Left ventricle myocardium superior (tissue), 1 donor: ENCODE measurements at places on chromosomes 6 and 20. TPM values are rescaled to one million over a fixed set of nuclear protein-coding genes. Genes with fewer than 3 reads are reported as not detected.

GRCh38 chr6:169867751-169868191 lies 116.3 kb downstream of the ERMARD start:
- no peak for DNase-seq

DNA sequence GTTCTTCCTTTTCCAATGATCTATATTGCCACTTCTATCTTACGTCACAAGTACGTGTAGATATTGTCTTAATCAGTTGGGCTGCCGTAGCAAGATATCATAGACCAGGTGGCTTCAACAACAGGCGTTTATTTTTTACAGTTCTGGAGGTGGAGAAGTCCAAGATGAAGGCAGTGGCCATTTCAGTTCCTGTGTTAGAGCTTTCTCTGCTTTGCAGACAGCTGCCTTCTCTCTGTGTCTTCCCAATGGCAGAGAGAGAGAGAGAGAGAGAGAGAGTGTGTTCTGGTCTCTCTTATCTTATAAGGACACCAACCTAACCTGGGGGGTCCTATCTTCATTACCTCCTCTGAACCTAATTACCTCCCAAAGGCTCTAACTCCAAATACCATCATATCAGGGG lies 8.3 kb downstream of the HSF2 start:
- no peak for DNase-seq

DNA sequence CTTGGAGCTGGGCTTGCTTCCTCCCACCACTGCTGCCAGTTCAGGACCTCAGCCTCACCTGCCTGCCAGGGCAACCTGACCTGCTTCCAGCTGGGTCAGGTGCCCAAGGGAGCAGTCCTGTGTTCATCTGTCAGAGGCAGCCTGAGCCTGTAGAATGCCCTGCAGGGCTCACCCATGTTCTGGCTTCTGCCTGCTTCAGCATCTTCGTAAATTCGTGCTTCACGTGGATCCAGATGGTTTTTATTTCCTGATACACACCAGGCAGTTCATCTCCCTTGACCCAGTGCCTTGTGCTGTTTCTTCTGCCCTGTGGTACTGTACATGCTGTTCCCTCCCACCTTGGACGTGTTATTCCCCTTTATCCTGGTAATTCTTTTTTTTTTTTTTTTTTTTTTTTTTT lies 50.2 kb downstream of the ARID1B start:
- DNase-seq, result no peak

The MYB gene
- 0.15 TPM for total RNA-seq

DNA sequence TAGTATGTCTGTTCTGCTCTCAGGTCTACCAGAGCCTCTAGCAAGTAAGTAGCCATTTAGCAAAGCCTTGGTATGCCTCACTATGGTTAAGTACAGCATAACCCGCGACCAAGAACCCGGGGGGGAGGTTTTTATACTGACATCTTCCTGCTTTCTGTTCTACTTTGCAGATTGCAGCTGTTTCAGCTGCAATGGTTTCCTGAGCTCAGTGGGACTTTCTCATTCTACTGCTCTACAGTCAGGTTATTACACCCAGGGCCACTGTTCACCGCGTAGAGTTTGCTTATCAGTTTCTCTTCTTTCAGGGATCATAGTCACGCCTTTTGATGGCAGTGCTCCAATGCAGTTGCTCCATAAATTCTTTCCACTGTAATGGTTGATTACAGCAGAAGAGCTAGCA lies 631.3 kb downstream of the TFAP2A start:
- DNase-seq, result no peak

DNA sequence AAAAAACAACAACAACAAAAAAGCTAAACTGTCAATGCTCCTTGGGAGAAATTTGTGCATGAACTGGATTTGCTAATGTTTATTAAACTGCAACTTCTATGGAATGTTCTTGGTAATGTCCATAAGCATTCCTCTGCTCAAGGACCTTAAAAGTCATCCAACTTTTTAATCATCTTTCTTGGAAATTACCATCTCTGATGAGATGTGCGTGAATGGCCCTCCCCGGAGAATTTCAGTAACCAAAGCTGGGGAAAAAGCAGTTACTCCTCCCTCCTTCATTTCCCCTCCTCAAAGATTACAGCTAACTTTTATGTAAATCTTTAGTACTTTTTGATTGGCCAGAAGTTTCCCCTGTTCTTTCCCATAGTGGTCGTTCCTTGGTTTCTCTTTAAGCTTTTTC lies 5.2 kb downstream of the TBCC start:
- DNase-seq, result no peak

DNA sequence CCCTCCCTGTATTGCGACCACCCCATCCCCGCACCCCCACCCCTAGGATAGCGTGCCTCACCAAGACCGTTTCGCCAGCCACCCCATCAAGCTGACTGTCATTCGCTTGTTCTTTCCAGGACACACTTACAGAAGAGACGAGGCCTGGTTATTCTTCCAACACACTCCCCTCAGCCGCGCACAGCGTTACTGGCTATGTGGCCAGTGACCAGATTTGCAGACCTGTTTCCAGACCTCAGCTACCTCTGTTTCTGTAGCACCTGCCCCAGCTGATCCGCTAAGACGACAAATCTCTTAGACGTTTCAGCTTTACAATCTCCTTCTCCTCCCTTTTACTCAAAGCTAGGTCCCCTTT lies 26.1 kb downstream of the HLA-F start:
- no peak for DNase-seq

DNA sequence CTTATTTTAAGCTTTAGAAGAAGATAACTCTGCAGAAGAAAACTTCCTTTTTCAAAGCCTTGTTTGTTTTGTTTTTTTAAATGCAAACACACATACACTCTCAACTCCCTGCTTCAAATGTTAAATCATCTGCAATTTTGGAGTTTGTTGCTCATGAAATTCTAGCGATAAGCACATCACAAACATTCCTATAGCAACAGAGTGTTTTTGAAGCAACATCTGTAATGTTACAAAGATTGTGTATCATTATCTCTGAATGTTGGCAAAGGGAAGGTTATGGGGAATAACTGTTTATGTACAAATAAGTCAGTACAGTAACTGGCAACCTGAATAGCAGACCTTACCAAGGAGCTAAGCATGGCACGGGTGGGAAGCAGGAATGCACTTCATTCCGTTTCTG lies 84.8 kb upstream of the MRPS10 start:
- no peak for DNase-seq

GRCh38 chr6:141464490-141464889 lies 668.2 kb upstream of the GJE1 start:
- DNase-seq, result no peak

GRCh38 chr6:93970684-93971083 lies 551.3 kb upstream of the EPHA7 start:
- DNase-seq, result no peak

The VGLL2 gene
- total RNA-seq, result not detected

The CCDC170 gene
- total RNA-seq, result 0.47 TPM

The PHACTR1 gene
- total RNA-seq, result 124 TPM

The HMGA1 gene
- 51.9 TPM for total RNA-seq

- no peak for DNase-seq
Observed at GRCh38 chr6:120938876-120939472, 395.3 kb downstream of the TBC1D32 start.

GRCh38 chr20:45626540-45626939 lies 3.0 kb upstream of the WFDC10A start:
- DNase-seq, result no peak

GRCh38 chr6:6926856-6927255 lies 180.9 kb upstream of the RREB1 start:
- no peak for DNase-seq

DNA sequence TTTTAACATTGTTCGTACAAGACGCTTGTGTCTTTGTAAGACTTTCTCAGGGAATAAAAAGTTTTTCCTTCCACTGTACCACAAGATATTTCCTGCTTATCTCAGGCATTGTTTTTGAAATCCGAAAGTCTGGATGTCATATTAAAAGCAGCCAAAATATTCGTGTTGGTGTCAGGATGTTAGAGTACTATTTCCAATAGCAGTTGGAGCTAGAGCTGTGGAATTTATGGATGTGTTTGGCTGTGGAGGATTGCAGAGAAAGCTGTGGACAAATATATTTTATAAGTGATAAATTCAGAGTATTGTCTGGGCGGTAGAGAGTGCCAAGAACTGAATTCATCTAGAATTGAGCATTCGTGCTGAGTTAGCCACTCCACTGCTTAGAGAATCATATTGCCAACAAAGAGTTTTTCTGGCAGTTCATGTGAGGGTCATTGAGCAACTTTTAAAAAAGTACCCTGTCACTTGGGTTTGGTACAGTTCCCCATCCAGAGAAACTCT lies 57.7 kb downstream of the ZDHHC14 start:
- no peak for DNase-seq

The C2 gene
- total RNA-seq, result 5.8 TPM

The OR2H2 gene
- total RNA-seq, result not detected

DNA sequence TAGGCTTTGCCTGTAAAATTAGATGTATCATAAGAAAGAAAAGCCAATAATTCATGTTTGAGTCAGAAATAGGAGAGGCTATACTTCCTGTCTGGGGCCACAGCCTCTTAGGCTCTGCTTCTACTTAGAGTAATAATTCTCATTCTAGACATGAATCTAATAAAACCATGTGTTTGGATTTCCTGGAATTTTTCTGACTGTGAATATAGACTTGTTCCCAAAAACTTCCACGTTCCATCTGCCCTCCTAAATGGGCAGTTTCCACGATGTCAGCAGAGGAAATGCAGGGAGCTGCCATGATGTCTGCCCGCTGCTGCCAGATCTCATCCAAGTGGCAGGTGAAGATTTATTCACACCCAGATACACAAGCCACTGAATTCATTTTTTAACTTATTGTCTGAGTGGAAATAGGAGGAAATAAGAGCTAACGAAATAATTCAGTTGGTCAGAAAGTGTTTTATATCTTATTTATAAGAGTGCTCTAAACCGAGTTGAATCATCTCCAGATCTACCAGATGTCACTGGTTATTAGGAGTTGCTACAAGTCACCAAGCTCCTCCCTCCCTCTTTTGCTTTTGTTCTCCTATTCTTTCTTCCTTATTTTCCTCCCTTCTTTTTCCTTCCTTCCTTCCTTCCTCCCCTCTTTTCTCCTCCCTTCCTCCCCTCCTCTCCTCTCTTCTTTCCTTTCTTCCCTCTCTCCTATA lies 69.3 kb downstream of the ALDH8A1 start:
- DNase-seq, result no peak

The TEAD3 gene
- 30.4 TPM for total RNA-seq

DNA sequence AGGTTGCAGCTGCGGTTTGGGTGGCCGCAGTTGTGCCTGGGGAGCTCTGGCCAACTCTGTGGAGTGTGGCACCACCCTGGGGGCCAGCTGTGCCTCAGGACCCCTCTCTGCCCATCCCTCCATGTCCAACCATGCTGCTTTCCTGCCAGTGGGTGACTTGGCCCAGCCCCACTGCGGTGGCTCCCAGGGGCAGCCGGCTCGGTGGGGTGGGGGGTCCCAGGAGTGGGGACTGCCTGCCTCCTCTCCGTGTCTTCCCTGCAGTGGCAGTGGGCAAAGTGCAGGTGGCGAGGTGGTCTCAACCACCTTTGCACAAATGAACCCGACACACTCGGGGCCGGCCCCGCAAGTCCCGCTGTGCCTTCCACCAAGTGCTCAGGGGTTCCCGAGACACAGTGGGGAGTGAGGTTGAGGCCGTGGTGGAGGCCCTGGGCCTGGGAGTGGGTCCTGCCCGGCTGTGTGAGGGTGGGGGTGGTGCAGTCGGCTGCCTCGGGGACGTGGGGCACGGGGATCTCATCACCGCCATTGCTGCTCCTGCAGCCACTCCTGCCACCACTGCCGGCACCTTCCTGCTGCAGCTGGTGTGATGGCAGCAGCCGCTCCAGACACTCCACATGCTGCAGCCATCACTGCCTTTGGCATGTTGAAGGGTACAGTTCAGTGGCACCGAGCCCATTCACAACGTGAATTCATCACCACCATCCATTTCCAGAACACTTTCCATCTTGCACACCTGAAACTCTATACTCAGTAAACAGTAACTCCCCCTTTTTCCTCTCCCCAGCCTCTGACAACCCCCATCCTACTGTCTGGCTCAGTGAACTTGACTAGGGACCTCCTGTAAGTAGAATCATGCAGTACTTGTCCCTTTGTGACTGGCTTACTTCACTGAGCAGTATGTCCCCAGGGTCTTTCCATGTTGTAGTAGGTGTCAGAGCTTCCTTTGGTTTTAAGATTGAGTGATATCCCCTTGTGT lies 10.7 kb upstream of the SLCO4A1 start:
- DNase-seq, result no peak
